ENCODE measurements at places on chromosomes 2 and 18.

GRCh38 chr18:61466736-61467135 lies 133.5 kb downstream of the CDH20 start:
- no peak for DNase-seq

DNA sequence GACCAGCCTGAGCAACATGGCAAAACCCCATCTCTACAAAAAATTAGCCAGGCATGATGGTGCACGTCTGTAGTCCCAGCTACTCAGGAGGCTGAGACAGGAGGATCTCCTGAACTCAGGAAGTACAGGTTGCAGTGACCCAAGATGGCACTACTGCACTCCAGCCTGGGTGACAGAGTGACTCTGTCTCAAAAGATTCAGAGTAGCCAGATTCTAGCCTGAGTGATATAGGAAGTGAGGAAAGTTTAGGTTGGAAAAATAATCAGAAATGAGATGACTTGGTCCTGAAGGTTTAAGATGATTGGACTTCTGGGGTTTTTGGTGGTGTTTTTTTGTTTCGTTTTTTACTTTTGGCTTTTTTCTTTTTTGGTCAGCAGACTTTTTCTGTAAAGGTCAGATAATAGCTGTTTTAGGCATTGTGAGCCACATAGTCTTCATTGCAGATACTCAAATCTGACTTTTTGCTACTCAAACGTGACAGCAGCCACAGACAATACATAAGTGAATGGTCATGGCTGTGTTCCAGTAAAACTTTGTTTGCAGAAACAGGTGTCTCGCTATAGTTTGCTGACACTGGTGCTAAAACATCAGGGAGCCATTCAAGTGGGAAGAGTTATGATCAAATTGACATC lies 104.1 kb upstream of the UBXN4 start:
- DNase-seq, result no peak

- no peak for DNase-seq
These were observed 41.1 kb downstream of the LCLAT1 start for GRCh38 chr2:30488012-30488659.

DNA sequence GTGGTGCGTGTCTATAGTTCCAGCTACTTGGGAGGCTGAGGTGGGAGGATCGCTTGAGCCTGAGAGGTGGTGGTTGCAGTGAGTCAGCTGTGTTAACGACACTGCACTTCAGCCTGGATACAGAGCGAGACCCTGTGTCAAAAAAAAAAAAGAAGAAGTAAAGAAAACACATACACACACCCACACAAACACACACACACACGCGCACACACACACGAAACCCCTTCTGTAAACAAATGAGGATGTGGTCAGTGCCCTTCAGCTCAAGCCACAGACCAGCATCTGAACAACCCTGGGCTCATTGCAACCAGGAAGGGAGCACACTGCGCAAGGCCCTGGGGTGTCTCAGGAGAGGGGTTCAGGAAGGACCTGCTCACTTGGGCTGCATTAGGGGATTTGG lies 47.9 kb upstream of the KCNF1 start:
- no peak for DNase-seq

Measured in endodermal cell (in vitro differentiated cells).